ENCODE measurements at places on chromosomes 1 and 21.

DNA sequence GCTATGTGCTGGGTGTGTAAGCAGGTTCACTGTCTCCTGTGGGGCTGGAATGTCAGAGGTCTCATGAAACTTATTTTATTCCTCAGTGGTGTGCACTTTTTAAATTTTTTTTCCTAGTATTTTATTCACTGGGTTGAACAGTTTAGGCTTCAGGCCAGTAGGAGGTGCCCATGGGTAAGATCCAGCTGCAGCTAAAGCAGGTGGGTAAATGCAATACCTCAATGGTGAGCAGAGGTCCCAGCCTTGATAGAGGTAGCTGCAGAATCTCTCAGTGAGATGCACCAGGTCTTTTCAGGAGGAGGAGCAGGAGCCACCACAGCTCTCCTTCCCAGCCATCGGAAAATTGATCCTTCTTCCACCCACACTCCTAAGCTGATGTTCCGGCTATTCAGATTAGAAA is 12.6 kb upstream of the OR6N2 start:
- DNase-seq, result peak; percentile 15

DNA sequence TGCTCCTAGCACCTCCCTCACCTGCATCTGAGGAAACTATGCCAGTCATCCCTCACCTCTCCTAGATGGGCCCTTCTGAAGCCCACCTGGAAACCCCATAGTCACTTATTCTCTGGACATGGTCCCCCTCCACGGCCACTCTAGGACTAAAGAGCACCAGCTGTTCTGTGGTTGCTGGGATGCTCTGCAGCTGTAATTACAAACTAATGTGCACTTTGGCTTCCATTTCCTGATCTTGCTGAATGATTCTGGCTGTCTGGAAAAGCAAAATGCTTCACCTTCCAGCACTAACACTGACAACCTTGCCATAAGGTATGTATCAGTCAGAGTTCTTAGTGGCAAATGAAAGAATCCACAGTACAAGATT is 48.7 kb upstream of the PSEN2 start:
- no peak for DNase-seq

GRCh38 chr1:180503280-180503862 is 994 bp upstream of the ACBD6 start:
- DNase-seq, result no peak

GRCh38 chr1:42145389-42145716 is 7.9 kb upstream of the GUCA2B start:
- no peak for DNase-seq

DNA sequence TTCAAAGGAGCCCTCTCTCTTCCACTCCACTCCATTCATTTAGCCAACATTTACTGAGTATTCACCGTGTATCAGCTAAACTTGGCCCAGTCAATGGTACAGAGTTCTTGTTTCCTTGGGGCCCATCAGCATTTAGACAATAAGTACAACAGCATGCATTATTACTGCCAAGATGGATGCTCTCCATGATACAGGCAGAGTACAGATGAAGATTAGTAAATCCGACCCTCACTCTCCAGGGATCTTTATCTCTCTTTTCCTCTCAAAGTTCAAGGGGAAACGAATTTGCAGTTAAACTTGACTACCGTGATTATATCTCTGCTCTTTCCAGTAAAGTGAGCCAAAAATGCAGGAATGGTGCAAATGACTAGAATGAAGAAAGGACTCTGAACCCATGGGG is 184.6 kb upstream of the DUSP10 start:
- DNase-seq, result no peak

DNA sequence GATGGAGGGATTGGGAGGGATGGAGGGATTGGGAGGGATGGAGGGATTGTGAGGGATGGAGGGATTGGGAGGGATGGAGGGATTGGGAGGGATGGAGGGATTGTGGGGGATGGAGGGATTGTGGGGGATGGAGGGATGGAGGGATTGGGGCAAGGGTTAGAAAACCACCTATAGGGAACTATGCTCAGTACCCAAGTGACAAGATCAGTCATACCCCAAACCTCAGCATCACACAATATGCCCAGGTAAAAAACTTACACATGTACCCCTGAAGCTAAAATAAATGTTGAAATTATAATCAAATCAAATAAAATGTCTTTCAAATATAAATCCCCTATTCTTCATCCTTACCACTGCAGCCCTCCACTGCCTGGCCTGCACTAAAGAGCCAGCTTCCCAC is 72.8 kb upstream of the HNRNPU start:
- DNase-seq, result no peak

Measured in hematopoietic multipotent progenitor cell treated with erythropoietin and hydrocortisone succinate and interleukin-3 and kit ligand, for 17 days (in vitro differentiated cells).